ENCODE measurements at places on chromosomes 2 and 18. TPM values are rescaled to one million over a fixed set of nuclear protein-coding genes. Genes with fewer than 3 reads are reported as not detected.

Gene MARCHF7
- total RNA-seq: 78.4 TPM

Gene CCDC68
- total RNA-seq: 3.3 TPM

Gene VWC2L
- not detected for total RNA-seq

Gene GAREM2
- 0.23 TPM for total RNA-seq

Gene IL36RN
- total RNA-seq: not detected

Gene CHRND
- not detected for total RNA-seq

Gene CAPN13
- total RNA-seq: not detected

Gene MSGN1
- total RNA-seq: not detected

Gene ALPP
- 0.35 TPM for total RNA-seq

Gene FOXI3
- total RNA-seq: not detected

Gene ACTG2
- not detected for total RNA-seq

Gene FABP1
- total RNA-seq: not detected

Gene ZNF514
- total RNA-seq: 9.6 TPM

Gene TEX44
- total RNA-seq: not detected

Gene ABCG5
- not detected for total RNA-seq

Gene REG3A
- total RNA-seq: not detected

Gene RTP5
- not detected for total RNA-seq

Gene ATP6V1C2
- 0.19 TPM for total RNA-seq

Gene PPM1B
- total RNA-seq: 47.5 TPM

Gene CFAP53
- total RNA-seq: 5.0 TPM

Gene MEP1B
- total RNA-seq: not detected

Gene CTLA4
- total RNA-seq: not detected
